WTC11 (cell line): ENCODE measurements at places on chromosomes 13 and 19. TPM values are rescaled to one million over a fixed set of nuclear protein-coding genes. Genes with fewer than 3 reads are reported as not detected.

DNA sequence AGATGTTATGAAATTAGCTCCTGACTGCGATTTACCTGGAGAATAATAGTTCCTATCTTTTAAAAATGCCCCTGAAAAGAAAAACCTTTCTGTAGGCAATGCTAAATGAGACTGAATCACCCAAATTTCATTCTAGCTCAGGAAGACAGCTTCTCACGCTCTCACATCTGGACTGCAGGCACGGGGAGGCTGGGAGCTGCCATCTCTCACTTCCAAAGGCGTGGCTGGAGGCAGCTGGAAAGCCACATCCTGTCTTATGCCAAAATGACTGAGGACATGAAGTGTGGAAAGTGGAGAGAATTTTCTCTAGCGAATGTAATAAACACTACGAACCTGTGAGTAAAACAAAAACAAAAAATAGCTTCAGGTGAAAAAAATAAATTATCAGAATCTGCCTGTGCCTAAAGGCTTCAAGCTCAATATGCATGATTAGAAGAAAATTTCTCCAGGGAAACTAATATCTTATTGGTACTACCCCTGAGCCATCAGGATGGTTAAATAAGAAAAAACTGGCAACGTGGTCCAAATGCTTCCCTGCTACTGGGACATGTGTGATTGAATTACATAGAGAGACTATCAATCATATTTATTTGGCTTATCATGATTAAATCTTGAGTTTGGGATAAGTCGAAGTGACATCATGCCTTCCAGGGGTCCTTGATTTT is 58.1 kb upstream of the UBL3 start:
- DNase-seq = no peak

- no peak for DNase-seq
Measured at GRCh38 chr19:35284153-35285094, 2.1 kb downstream of the HAMP start.

GRCh38 chr19:45159971-45160324 is 834 bp downstream of the NKPD1 start:
- no peak for DNase-seq

- DNase-seq = no peak
Measured at GRCh38 chr19:39351537-39352064, 9.4 kb downstream of the SAMD4B start.

- DNase-seq = peak; percentile 76
Measured at GRCh38 chr19:4523306-4524110, 5.2 kb upstream of the PLIN4 start.

GRCh38 chr13:79740991-79741390 is 260.0 kb downstream of the NDFIP2 start:
- DNase-seq = no peak

- DNase-seq = no peak
Measured at GRCh38 chr19:44367024-44367423, 10.5 kb upstream of the ZNF112 start.

DNA sequence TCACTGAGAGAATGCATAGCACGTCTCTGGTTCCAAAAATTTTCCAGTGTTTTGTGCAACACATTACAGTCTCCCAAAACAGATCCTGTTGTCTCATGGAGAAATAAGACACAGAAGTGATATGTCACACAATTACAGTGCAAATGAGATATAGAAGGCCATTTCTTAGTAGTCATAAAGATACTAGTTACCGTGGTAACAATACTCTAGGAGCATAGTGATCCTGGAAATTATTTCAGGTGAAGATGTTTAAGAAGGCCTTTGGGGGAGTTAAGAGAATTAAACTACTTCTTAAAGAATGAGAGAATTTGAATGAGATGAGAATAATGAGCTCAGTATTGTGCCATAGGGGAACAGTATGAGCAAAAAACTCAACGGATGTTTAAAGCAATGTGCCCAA is 628.0 kb upstream of the MIR17HG start:
- DNase-seq = no peak

DNA sequence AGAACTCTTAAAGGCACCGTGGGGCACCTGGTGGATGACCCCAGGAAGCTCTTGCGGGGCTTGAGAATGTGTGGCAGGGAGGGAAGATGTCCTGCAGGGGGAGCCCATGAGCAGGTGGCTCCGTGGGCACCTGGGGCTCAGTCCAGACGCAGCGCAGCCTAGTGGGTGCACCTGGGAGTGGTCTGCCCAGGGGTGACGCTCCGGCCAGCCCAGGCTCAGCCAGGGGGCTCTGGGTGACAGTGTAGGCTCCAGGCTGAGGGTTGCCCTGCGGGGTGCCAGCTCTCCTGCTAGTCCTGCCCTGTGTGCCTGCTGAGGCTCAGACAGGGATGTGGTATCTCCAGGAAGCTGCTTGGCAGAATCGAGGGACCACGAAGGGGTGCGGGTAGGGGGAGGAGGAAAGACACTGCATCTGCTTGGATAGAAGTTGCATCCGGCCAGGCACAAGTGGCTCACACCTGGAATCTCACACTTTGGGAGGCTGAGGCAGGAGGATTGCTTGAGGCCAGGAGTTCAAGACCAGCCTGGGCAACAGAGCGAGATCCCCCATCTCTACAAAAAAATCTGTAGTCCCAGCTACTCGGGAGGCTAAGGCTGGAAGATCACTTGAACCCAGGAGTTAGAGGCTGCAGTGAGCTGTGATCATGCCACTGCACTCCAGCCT is 15.0 kb upstream of the PGLS start:
- DNase-seq = peak; percentile 90

GRCh38 chr19:37251308-37252229 is 33.6 kb downstream of the ZNF383 start:
- DNase-seq = no peak

DNA sequence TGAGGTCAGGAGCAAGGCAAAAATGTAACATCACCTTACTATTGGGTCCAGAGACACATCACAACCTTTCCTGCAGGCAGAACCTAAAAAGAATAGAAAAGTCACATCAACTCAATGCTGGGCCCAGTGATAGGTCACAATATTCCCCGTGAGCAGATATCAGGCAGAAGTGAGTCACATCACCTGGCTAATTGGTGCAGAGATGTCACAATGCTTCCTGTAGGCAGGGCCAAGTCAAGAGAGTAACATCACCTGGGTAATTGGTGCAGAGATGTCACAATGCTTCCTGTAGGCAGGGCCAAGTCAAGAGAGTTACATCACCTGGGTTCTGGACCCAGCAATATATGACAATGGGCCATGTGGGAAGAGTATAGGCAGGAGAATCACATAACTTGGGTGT is 63.4 kb downstream of the ZNF726 start:
- DNase-seq = no peak

DNA sequence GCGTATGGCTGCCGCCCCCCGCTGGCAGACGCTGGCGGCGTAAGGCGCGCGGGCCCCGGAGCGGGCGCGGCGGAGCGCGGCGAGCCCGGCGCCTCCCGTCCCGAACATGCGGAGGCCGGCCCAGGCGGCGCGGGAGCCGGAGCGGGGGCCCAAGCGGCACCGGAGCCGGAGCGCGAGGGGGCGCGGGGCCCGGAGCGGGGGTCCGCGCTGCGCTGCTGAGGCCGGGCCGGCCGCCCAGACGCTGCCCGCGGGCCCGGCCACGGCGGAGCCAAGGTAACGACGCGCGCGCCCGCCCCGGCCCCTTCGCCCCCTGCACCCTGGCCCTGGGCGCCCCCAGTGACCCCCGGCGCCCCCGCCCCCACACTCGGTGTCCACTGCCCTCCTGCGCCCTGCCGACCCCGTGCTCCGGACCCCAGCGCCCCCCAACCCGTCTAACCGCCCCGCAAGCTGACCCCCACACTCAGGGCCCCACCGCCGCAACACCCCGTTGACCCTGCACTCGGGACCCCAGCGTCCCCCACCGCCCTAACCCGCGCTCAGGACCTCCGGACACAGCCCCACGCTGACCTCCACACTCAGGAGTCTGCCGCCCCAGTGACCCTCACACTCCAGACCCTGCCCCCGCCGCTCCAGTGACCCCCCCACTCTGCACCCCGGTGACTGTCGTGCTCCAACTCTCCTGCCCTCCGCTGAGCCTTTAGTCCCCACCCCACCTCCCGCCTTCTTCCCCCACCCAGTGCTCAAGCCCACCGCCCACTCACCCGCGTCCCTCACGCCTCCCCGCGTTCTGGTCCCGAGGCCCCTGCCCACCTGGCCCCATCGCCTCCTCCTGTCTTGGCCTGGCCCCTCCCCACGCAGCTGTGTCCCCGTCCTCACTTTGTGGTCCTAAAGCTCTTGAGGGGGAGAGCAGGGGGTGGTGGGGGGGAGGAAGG is at the start of gene CSNK1G2:
CSNK1G2 (plus strand) TSS at position 27 of the 932 bp plus-strand sequence. CDS start 28,601 bp downstream, outside the sequence.
- DNase-seq = no peak

Gene FAM83E
- total RNA-seq = 6.6 to 8.8 TPM (median 6.8 TPM) in 3 replicates

Gene DKKL1
- 2.4 to 3.0 TPM (median 2.9 TPM) in 3 replicates for total RNA-seq

Gene ADGRE3
- total RNA-seq = not detected in 3 replicates

Gene SIX5
- 26.0 to 37.0 TPM (median 36.5 TPM) in 3 replicates for total RNA-seq

Gene FXYD7
- 16.7 to 16.9 TPM (median 16.9 TPM) in 3 replicates for total RNA-seq
